ENCODE measurements at places on chromosomes 5 and 9.

- no peak for DNase-seq
Measured at GRCh38 chr9:107559494-107560086, 70.0 kb upstream of the KLF4 start.

GRCh38 chr9:98056269-98057137 is at the start of gene NANS:
Gene NANS, plus strand, starts transcription at chr9:98056732. Its CDS starts 77 bp downstream, at chr9:98056809.
- DNase-seq: peak; percentile 98

GRCh38 chr5:145739843-145740242 is 95.3 kb downstream of the PRELID2 start:
- peak; percentile 9 for DNase-seq

GRCh38 chr9:37747271-37747753 is 6.3 kb upstream of the TRMT10B start:
- DNase-seq: peak; percentile 80

DNA sequence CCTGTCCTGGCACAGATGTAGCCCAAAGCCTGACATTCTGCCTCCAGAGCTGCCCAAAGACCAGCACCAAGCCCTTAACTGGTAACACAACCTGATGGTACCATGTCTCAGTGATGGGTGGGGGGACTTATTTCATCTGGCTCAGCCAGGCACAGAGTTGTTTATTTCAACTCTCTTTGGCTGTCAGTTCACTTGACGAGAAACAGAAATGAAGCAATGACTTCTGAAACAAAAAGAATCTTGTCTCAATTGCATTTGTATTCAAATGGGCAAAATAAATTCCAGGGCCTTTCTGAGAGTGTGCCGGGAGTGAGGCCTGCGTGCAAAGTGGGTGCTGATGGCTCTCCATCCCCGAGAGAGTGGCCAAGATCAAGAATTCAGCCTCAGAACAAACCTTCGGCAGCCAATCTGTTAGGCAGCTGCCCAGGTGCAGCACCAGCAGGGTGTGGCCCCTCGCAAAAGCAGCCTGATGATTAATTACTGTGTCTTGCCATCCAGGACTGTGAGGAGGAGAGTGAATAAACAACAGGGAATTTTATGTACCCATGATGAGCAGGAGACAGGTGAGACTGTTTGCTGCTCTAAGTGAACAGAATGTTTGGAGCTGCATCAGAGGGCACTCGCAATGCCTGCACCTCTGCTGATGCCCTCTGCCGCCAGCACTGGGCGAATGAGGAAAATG is 238.0 kb downstream of the HSPA4 start:
- DNase-seq: no peak

DNA sequence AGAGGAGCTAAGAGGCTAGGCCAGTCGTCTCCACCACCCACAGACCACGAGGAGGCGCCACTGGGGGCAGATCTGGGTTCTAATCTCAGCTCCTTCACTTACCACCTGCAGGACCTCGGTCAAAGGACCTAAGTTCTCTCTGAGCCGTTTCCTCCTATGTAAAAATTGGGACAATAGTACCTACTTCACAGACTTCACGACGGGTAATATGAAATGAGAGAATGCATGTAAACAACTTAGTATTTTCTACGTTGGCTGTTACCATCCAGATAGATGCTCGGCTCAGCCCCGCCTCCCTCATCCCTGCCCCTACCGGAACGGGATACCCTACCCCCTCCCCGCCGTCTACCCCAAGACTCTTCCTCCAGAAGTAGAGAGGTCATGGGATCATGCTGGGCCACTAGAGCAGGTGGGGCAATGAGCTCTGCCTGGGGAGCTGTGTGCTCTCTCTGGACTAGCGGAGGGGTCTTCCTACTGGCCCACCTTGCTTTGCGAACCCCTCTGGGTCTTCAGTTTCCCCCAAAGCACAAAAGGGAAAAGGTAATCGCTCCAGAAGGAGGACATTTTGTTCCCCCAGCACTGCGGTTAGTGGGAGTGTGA is 541 bp downstream of the GNPDA1 start:
- DNase-seq: peak; percentile 65

DNA sequence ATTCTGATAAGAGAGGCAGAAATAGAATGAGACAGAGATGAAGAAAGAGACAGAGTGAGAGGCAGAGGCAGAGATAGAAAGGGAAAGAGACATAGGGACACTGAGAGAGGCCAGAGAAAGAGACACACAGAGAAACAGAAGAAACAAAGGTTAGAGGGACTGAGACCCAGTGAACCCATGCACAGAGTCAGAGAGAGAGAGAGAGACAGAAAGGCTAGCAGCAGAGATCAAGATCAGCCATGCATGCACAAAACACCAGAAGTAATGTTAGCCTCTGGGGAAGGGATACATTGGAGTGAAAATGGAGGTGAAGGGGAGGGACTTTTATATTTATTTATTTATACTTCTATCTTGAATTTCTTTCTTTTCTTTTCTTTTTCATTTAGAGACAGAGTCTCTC is 14.1 kb upstream of the SPARC start:
- DNase-seq: peak; percentile 5

GRCh38 chr9:28915202-28915930 is 1342.1 kb upstream of the C9orf72 start:
- no peak for DNase-seq

GRCh38 chr5:96922499-96923244 is 13.2 kb upstream of the LNPEP start:
- DNase-seq: no peak

DNA sequence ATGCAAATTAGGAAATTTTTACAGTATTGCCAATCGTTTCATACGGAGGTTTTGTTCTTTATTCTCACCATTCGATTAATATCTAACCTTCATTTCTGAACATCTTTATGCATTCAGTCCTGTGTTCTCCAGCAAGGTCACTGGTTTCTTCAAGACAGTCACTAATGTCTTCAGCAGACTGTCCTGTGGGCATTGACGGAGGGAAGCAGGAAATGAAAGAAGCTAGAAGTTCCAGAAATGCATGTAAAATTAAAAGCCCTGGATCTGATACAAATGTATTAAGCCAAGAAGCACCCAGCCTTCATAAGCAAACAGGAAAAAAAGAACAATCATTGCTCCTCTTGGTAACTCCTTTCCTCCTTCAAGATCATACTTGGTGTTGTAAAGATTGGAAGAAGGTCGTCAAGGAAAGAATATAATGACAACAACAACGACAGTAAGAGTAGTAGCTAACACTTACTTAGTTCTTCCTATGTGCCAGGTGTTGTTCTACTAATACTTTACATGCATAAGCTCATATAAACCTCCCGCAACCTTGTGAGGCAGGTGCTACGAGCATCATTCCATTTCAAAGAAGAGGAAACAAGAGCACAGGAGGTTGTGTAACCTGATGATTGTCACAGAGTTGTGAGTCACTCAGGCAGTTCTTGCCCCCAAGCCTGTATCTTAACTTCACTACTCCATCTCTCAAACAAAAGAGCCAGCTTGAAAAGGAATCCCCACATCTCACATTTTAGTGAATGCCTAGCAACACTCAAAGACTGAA is 59.9 kb upstream of the CER1 start:
- DNase-seq: no peak

- DNase-seq: no peak
Measured at GRCh38 chr5:71666321-71666720, 52.8 kb upstream of the CARTPT start.

DNA sequence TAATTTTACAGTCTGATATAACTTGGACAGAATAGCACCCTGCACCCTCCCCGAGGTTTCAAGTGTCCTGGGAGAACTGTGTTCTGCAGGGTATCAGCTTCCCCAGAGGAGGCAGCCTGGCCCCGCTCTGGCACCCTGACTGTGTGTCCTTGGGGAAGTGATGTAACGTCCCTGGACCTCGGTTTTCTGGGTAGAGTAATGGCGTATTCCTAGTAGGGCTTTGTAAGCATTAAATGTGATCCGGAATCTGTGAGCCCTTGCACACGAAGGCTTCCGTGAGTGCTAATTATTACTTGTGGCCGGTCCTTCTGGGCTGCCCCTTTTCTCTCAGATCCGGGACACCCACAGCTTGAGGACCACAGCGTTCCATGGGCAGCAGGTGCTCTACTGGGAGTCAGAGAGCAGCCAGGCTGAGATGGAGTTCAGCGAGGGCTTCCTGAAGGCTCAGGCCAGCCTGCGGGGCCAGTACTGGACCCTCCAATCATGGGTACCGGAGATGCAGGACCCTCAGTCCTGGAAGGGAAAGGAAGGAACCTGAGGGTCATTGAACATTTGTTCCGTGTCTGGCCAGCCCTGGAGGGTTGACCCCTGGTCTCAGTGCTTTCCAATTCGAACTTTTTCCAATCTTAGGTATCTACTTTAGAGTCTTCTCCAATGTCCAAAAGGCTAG is 1.0 kb upstream of the CACFD1 start:
- peak; percentile 20 for DNase-seq

DNA sequence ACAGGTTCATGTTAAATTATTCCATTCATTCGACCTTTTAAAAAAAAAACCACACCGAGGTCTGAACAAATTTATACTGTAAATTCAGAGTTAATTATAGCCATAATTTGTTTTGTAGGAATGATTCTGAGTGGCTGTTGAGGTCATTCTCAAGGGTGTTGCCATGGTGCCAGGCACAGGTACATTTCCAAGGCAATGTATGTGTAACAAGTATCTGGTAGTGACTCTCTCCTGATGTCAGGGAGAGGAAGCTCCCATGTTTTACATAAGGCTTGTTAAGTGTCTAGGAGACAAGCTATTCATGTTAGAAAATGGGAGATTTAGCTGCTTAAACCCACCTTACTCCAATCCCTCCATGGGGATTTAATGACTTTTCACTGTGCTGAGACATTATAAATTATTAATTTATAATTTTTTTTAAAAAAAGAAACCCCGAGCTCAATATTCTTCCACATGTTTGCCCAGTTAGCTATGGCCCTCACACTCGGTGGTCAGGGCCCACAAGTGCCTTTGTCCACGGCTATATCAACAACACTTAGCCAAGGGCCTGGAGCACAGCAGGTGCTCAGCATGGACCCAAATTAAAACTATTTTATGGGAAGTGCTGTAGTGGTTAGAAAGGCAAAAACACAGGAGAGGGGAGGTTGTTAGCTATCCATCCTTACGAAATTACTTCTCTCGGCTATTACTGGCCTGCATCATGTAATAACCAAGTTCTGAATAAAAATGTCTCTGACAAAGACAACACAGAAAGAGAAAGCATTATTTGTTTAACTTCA is 154.6 kb upstream of the GNA14 start:
- DNase-seq: no peak

- DNase-seq: no peak
Measured at GRCh38 chr9:81849631-81850259, 78.5 kb upstream of the SPATA31D4 start.

- DNase-seq: peak; percentile 93
Measured at GRCh38 chr9:110099236-110100095, 108.5 kb downstream of the C9orf152 start.

DNA sequence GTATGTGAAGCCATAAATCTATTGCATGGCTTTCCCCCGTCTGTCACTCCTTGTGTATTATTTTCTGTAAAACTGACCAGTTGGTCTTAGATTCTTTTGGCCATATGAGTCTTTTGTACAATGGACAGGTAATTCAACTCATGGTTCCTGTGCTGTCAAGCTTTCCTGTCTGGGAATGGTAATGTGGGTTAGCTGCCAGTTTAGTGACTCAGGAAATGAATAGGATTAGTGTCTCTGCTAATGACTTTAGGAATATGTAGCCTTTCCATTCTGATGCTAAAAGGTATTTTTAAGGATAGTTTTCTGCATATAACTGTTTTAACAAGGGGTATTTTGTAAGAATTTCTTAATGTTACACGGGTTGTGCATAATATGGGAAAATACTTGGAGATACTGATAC is 182.7 kb downstream of the PBX3 start:
- DNase-seq: peak; percentile 18

- DNase-seq: no peak
Measured at GRCh38 chr9:89376741-89377351, 58.5 kb downstream of the SECISBP2 start.

- peak; percentile 79 for DNase-seq
Measured at GRCh38 chr5:59709846-59710245, 183.7 kb downstream of the PDE4D start.

- peak; percentile 56 for DNase-seq
Measured at GRCh38 chr9:4490705-4491625, 697 bp downstream of the SLC1A1 start.

- no peak for DNase-seq
Measured at GRCh38 chr5:155015239-155015638, 1.7 kb downstream of the KIF4B start.

- peak; percentile 50 for DNase-seq
Measured at GRCh38 chr9:116450378-116451139, 236.5 kb upstream of the TRIM32 start.

DNA sequence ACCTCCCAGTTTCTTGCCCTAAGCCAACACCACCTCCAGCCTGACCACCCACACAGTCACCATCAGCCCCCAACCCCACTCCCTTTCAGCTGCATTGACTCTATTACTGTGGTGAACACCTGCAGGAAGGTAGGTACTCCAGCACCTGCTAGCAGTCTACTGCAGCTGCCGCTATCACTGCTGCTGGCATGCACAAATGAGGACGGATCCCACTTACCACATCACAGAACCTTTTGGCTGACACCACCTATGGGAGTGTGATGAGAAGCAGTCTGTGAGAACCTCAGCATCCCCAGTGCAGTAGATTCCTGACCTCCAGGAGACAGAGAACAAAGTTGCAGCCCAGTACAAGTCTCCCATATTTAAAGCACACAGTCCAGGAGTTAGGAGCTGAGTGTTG is 71.9 kb downstream of the ANXA1 start:
- no peak for DNase-seq

DNA sequence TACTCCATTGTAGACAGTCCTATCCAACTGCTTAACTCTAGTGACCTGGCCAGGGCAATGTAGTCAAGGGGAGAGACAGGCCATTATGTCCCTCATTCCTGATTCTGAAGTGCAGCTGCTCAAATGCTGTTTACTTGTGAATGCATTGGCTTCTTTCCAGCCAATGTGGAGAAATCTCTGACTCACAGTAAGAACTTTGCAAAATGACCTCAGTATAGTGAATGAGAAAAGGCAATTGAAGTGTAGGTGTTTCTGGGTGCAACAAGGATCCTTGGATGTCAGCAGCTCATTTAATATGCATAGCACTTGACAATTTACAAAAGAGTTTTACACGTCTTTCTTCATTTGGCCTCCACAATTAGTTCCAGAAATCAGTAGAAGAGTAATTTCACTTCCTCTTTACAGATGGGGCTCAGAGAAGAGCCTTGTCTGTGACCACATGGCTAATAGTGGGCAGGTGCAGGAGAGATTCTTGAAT is 367.2 kb downstream of the OSTF1 start:
- peak; percentile 44 for DNase-seq

DNA sequence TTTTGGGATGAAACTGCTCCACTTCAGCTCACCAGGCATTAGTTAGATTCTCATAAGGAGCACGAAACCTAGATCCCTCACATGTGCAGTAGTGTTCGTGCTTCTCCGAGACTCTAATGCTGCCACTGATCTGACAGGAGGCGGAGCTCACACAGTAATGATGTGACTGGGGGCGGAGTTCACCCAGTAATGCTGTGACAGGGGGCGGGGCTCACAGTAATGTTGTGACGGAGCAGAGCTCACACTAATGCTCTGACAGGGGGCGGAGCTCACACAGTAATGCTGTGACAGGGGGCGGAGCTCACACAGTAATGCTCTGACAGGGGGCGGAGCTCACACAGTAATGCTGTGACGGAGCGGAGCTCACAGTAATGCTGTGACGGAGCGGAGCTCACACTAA is 27.1 kb upstream of the LRRC14B start:
- no peak for DNase-seq
